ENCODE measurements at places on chromosomes 1 and 21.

- H3K4me3 ChIP-seq, result no peak overlapping the region
- H3K4me1 ChIP-seq, result no peaks in the 10 kb centered on the region
- no peak for DNase-seq
- H3K27me3 ChIP-seq, result no peaks in the 10 kb centered on the region
- no peaks in the 10 kb centered on the region for H3K36me3 ChIP-seq
- H3K27ac ChIP-seq, result no peak overlapping the region
These were observed 85.9 kb downstream of the TM2D1 start for GRCh38 chr1:61638911-61639605.

- no peak overlapping the region for H3K4me3 ChIP-seq
- no peaks in the 10 kb centered on the region for H3K36me3 ChIP-seq
- DNase-seq, result no peak
- H3K27me3 ChIP-seq, result peaks cover 47% of the 10 kb centered on the region
These were observed 1.9 kb downstream of the FTCD start for GRCh38 chr21:46153247-46154154.

DNA sequence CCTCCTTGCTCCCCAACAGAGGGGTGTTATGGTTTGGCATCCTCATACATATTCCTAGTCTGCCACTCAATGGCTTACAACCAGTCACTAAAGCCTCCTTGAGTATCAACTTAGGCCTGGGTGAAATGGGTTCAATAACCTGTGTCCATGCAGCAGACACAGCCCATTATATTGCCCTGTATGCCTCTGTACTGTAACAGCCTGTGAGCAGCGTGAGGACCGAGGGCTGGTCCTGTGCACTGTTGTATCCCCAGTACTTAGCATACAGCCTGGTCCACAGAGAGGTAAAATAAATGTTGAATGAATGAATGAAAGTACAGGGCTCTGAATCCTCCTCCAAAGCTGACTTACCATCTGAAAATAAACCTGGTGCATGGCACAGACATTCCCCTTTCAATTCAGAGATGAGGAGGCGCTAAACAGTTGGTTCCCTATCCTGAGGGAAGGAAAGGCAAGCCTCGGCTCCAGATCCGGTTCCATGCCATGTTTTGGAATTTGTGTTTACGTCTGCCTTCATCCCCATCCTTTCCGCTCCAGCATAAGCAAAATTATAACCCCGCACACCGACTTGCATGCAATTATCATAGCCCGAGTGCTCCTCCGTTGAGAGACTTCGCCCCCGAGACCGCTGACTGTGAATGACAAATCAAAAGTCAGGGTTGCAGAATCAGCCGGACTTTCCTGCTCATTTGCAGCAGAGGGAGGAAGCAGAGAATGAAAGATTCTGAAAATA lies 45.0 kb upstream of the DNAJC6 start:
- H3K36me3 ChIP-seq, result no peaks in the 10 kb centered on the region
- H3K27ac ChIP-seq, result no peak overlapping the region
- no peak for DNase-seq
- H3K4me1 ChIP-seq, result peaks cover 13% of the 10 kb centered on the region
- H3K4me3 ChIP-seq, result no peak overlapping the region

DNA sequence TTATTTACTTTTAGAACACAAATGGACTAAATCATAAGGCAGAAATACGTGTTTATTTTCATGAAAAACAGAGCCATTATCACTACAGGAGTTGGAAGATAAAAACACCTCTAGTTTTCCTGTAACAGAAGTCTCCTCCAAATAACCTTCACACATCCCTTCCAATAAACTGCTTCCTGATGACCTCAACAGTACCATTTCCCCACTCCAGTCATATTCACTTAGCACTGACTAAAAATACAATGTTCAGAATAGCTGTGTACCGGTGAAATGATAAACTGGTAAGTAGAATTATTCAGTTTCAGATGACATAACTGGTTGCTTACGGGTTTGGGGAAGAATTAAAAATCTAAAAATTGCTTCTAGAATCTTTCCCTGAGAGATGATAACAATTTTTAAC lies 137.9 kb downstream of the DENND1B start:
- no peaks in the 10 kb centered on the region for H3K27me3 ChIP-seq
- no peaks in the 10 kb centered on the region for H3K4me1 ChIP-seq
- no peak overlapping the region for H3K27ac ChIP-seq
- no peak overlapping the region for H3K4me3 ChIP-seq
- no peak for DNase-seq

- H3K36me3 ChIP-seq, result no peaks in the 10 kb centered on the region
- H3K4me3 ChIP-seq, result no peak overlapping the region
- H3K27me3 ChIP-seq, result peaks cover 47% of the 10 kb centered on the region
- no peak overlapping the region for H3K27ac ChIP-seq
- peaks cover 5% of the 10 kb centered on the region for H3K4me1 ChIP-seq
- DNase-seq, result no peak
These were observed 4.1 kb downstream of the BLACAT1 start for GRCh38 chr1:205451759-205452164.

- H3K27me3 ChIP-seq, result peaks cover 63% of the 10 kb centered on the region
- no peak overlapping the region for H3K4me3 ChIP-seq
- H3K36me3 ChIP-seq, result no peaks in the 10 kb centered on the region
- DNase-seq, result no peak
- no peak overlapping the region for H3K27ac ChIP-seq
These were observed 12.3 kb downstream of the ARHGEF10L start for GRCh38 chr1:17551755-17552234.

DNA sequence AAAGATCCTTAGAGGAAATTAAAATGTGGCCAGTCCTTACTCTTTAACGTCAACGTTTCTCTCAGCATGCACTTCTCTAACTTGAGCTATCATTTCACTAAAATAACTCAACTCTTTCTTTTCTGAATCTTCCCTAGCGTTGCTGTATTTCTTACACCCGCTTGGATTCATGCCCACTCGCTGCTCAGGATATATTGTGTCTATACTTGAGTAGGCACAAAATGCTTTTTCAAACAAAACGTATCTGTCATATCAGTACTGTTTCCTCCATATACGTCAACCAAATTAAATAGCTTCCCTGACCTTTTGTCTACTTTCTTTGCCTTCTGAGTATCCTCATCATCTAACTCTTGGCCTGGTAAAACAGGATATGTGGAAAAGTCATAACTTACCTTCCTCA lies 549.7 kb downstream of the SMYD3 start:
- no peak overlapping the region for H3K27ac ChIP-seq
- H3K4me1 ChIP-seq, result no peaks in the 10 kb centered on the region
- H3K36me3 ChIP-seq, result no peaks in the 10 kb centered on the region
- no peak for DNase-seq
- no peak overlapping the region for H3K4me3 ChIP-seq
- H3K27me3 ChIP-seq, result no peaks in the 10 kb centered on the region

DNA sequence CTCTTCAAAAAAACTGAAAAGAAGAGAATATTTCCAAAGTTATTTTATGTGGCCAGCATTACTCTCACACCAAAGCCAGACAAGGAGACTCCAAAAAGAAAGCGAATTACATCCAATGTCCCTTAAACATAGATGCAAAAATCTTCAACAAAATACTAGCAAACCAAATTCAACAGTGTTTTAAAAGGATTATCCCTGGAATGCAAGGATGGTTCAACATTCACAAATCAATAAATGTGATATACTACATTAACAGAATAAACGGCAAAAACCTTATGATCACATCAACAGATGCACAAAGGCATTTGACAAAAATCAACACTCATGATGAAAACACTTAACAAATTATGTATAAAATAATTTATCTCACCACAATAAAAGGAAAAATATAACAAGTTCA lies 207.8 kb downstream of the DENND1B start:
- H3K27me3 ChIP-seq, result no peaks in the 10 kb centered on the region
- DNase-seq, result no peak
- H3K4me3 ChIP-seq, result no peak overlapping the region
- peaks cover 22% of the 10 kb centered on the region for H3K36me3 ChIP-seq

DNA sequence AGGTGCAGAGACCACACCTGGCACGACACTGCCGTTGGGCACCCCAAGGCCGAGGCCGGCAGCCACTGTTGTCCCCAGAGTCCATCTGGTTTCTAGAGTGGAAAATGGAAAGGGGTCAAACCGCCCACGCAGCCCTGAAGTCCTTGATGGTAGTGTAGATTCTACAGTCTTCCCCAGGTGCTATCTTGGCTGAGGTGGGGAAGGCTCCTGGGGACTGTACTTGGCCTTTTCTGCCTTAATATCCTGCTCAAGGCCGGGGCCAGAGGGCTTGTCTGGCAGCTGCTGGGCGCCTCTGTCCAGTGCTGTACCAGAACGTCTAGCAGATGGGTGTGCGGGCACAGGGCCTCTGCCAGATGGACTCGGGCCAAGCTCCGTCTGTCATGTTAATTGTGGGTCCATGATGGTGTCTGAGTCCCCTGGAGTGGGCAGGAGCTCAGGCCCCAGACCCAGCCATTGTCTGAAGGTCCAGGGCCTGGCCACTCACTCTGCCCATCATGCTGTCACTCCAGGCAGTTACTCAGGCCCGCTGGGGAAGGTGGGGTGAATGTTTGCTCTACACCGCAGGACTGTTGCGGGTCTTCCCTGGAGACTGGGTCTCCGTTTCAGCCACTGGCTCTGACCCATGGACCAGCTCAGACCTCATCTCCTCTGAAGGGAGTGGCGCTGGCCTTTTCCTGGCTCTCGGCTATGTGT lies 161.9 kb upstream of the COL6A1 start:
- H3K4me1 ChIP-seq, result no peaks in the 10 kb centered on the region
- no peak for DNase-seq
- no peak overlapping the region for H3K4me3 ChIP-seq
- H3K27ac ChIP-seq, result no peak overlapping the region

DNA sequence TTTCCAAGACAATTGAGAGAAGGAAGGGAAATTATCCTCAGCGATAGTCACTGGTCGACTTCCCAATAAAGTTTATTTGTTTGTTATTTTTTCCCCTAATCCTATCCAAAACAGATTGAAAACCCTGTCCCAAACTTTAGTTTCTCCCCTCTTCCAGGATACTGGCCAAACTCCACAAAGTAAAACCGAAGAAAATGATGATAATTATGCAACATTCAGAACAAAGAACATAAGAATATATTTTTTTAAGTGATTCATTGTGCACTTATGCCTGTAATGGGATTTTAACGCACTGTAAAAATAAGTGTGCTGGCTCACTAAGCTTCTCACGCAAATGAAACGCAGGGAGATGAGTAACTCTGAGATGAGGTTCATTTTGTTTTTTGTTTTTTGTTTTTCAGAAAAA lies 6.0 kb downstream of the GLIS1 start:
- H3K4me1 ChIP-seq, result peaks cover 29% of the 10 kb centered on the region
- no peaks in the 10 kb centered on the region for H3K27me3 ChIP-seq
- H3K4me3 ChIP-seq, result no peak overlapping the region

GRCh38 chr1:88649932-88650331 lies 34.1 kb upstream of the PKN2 start:
- no peaks in the 10 kb centered on the region for H3K4me1 ChIP-seq
- H3K27ac ChIP-seq, result no peak overlapping the region
- H3K4me3 ChIP-seq, result no peak overlapping the region
- no peaks in the 10 kb centered on the region for H3K36me3 ChIP-seq
- no peaks in the 10 kb centered on the region for H3K27me3 ChIP-seq

GRCh38 chr1:196611873-196612272 lies 3.6 kb upstream of the KCNT2 start:
- DNase-seq, result no peak
- no peaks in the 10 kb centered on the region for H3K27me3 ChIP-seq
- H3K27ac ChIP-seq, result no peak overlapping the region
- H3K4me3 ChIP-seq, result no peak overlapping the region

DNA sequence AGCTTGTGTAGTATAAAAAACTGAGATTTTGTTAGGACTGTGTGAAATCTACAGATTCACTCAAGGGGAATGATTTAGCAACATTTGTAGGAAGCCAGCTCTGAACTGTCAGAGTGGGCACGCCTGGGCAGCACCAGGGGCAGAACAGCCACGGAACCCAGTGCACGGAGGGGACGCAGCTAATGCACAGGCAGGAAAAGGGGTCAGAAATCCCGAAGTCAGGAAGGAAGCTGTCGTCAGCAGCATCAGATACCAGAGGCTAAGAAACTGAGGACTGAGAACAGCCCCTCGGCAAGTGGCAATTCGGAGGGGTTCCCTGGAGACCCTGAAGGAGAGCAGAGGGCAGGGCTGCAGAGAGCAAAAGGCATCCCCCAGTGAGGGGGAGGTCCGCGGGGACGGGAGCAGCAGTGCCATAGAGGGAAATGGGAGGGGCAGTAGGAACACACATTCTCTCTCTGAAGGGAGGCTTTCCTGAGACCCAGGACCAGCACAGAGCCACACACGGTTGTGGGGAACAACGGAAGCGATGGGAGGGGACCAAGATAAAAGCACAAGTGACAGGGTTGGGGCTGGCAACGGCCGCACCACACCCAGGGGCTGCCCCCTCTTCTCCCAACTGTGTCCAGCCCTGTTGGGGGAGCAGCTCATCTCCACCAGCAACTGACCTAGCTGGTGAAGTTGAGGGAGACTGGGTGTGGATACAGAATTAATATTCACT lies 12.7 kb downstream of the UBE2J2 start:
- peaks cover 10% of the 10 kb centered on the region for H3K36me3 ChIP-seq
- no peak overlapping the region for H3K27ac ChIP-seq
- DNase-seq, result no peak
- no peak overlapping the region for H3K4me3 ChIP-seq

- H3K4me3 ChIP-seq, result no peak overlapping the region
- H3K27ac ChIP-seq, result no peak overlapping the region
- 0 out of 2 replicates have a peak, but pooled peaks cover 3% of the 10 kb centered on the region for H3K4me1 ChIP-seq
- H3K36me3 ChIP-seq, result no peaks in the 10 kb centered on the region
- H3K27me3 ChIP-seq, result no peaks in the 10 kb centered on the region
- DNase-seq, result no peak
These were observed 66.0 kb upstream of the CR1L start for GRCh38 chr1:207578796-207579435.

DNA sequence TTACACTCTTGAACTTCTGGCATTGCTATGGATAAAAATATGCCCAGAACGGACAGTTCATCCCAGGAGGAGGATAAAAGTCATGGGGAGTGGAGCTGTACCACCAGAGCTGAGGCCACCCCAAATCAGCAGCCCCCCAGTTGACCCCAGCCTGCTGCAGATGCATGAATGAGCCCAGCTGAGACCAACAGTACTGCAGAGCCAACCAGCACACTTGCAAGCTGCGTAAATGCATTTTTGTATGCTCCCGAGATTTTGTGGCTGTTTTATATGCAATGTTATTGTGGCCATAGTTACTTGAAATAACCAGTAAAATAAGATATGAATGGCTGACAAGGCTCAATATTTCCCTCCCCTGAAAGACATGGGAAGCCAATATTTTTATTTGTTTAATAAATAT lies 264.6 kb downstream of the DUSP10 start:
- H3K4me1 ChIP-seq, result no peaks in the 10 kb centered on the region
- DNase-seq, result no peak
- H3K27ac ChIP-seq, result no peak overlapping the region

GRCh38 chr1:9459816-9460407 lies 79.4 kb upstream of the SLC25A33 start:
- no peak for DNase-seq
- H3K4me3 ChIP-seq, result no peak overlapping the region
- no peaks in the 10 kb centered on the region for H3K36me3 ChIP-seq
- H3K27ac ChIP-seq, result no peak overlapping the region
- H3K4me1 ChIP-seq, result no peaks in the 10 kb centered on the region
